Activated T-helper 1 cell treated with anti-CD3 and anti-CD28 coated beads, Interleukin-2, amount 50 U/mL, for 16 hours (primary cell): ENCODE measurements at places on chromosomes 1 and 21.

- no peak for DNase-seq
These were observed 19.5 kb downstream of the MAPKAPK2 start for GRCh38 chr1:206704226-206704625.

GRCh38 chr1:174766727-174767126, 233.0 kb upstream of the CACYBP start:
- DNase-seq = no peak

DNA sequence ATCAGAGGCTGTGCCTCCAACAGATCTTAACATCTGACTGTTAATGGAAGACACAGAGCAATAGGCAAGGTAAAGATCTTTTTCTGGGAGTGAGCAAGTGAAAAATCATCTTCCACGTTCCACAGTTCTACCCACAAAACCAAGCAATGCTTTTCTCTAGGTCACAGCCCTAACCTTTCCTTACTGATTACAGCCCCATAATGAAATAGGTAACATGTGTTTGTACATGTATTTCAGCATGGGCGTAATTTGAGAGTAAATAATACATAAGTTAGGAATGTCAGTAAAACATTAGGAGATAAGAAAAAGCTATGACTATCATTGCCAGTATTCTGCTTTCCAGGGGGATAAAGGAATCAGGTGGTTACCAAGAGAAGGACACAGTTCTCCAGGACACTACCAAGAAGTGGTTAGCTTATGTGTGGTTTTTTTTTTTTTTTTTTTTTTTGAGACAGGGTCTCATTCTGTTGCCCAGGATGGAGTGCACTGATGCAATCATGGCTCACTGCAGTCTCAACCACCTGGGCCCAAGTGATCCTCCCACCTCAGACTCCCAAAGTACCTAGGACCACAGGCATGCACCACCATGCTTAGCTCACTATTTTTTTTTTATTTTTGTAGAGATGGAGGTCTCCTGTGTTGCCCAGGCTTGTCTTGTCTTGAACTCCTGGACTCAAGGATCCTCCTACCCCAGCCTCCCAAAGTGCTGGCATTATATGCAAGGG, 72.0 kb downstream of the DAP3 start:
- DNase-seq = no peak

GRCh38 chr1:231497629-231498152, 30.8 kb upstream of the TSNAX start:
- DNase-seq = no peak

GRCh38 chr1:18682375-18682774, 51.7 kb downstream of the PAX7 start:
- no peak for DNase-seq

GRCh38 chr1:94239051-94239450, 1.7 kb upstream of the ARHGAP29 start:
- DNase-seq = no peak

DNA sequence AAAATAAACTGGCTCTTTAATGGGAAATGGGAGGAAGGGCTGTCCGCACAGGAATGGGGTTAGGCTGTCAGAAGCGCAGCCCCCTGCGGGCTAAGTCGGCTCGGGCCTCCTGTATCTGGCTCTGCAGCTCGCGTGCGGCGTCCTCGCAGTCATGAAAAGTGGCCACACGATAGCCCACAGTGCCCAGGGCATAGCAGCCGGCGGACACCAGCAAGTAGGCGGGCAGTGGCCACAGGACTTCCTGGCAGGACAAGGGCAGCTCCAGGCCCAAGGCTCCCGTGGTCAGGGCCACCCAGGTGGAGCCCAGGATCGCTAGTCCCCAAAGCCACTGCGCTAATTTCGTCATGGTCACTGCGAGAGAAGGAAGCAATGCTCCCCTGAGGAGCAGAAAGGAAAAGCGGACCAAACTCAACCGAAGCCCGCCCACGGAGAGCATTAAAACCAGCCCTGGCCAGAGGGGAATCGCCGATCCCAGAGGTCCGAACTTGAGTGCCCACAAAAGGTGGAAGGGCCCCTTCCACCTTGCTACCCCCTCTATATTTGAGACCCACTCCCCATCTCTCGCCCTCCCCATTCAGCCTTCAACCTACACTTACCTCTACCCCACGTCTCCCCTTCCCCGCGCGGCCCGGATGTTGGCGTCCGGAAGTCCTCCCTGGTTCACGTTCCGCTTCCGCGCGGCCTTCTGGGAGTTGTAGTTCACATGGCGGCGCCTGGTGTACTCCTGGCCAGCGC, at the start of gene DPM3:
Gene DPM3, minus strand, starts transcription at position 637 of the 735 bp plus-strand sequence. Its CDS starts 291 bp downstream, at position 346.
- DNase-seq = peak; percentile 77

GRCh38 chr1:233844692-233845091, 59.8 kb upstream of the SLC35F3 start:
- no peak for DNase-seq

GRCh38 chr1:27795601-27796000, 22.6 kb downstream of the STX12 start:
- DNase-seq = no peak

GRCh38 chr1:171286032-171286705, 27.8 kb upstream of the FMO4 start:
- DNase-seq = no peak

DNA sequence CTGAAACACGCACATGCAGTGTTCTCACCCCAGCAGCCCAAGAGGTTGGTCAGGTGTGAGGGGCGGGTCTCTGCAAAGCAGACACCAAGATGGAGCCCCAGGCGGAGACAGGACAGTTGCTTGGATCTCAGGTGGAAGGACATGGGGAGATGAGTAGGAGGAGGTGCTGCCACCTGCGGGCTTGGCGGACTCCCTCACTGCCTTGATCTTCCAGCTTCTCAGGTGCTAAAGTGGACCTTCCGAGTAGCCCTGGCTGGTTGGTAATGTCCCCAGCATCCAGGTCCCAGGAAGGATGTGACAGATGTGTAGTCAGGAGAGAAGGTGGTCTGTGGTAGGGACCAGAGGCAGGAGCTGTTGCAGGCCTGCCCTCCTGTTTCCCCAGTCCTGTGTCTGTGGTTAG, 114.1 kb downstream of the AJAP1 start:
- no peak for DNase-seq
